ENCODE measurements at places on chromosomes 1 and 21. TPM values are rescaled to one million over a fixed set of nuclear protein-coding genes. Genes with fewer than 3 reads are reported as not detected.

Gene METTL13
- total RNA-seq = 20.5 TPM

Gene GOLT1A
- not detected for total RNA-seq

Gene HEATR1
- total RNA-seq = 29.2 TPM

Gene GPR3
- total RNA-seq = 0.20 TPM

Gene GPR52
- total RNA-seq = 0.78 TPM

Gene IRF6
- 4.1 TPM for total RNA-seq

Data from smooth muscle cell of the pulmonary artery (primary cell).